ENCODE measurements at places on chromosomes 4 and X.
A peak's percentile ranks its signal among the peaks of the same experiment; 100 is the strongest.

DNA sequence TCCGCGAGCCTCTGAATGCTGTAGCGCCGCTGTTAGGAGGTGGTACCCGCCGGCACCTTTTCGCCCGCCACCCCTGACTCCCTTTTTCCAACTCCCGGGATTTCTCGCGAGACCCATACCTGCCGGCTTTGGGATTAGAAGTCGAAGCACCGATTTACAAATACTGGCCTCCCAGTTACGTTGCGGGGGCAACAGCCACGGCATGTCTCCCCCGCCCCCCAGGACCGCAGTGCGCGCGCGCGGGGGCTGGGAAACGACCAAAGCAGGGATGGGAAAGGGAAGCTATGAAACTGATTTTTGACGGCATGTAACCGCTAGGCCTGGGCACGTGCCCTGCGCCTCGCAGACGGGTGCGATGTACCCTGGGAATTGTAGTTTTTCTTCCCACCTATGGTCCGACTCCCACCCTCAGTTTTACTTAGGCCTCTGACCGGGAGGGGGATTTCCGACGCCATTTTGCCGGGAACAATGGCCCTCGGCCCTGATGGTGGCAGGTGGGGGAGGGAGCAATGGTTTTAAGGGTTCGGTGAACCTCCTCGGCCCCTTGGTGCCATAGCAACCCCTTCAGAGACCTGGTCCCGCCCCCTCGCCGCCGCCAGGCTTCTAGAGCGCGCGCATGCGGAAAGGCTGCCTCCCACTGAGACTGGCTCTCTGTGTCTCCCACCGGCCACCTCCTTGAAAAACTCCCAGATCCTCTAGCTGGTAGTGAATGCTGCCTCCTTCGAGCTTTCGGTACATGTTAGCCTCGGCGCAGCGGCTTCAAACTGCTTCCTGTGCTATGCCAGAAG is 772 bp upstream of the WNK3 start:
- peak; percentile 30 for DNase-seq

- no peak for DNase-seq
Observed at GRCh38 chr4:34566091-34566490, 1678.2 kb downstream of the ARAP2 start.

DNA sequence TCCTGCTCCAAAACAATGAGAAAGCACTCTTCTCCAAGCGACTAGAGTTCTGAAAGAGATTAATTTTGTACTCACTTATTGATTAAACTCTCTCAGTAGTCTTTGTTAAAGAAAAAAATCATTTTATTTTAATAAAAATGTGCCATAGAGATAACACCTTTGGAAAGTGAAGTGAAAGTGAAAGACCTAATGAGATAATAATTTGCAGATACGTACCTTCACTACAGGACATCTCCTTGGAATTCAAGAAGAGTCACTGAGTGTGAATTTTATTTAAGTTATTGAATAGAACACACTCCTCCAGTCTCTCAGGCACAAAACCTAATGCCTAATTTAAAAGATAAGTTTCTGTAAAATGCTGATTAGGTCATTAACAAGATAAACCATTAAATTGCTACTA is 1070.6 kb upstream of the GRID2 start:
- no peak for DNase-seq

GRCh38 chr4:52096048-52096447 is 44.9 kb downstream of the SPATA18 start:
- no peak for DNase-seq

- no peak for DNase-seq
Observed at GRCh38 chrX:120147537-120147936, 10.9 kb upstream of the RHOXF2 start.

DNA sequence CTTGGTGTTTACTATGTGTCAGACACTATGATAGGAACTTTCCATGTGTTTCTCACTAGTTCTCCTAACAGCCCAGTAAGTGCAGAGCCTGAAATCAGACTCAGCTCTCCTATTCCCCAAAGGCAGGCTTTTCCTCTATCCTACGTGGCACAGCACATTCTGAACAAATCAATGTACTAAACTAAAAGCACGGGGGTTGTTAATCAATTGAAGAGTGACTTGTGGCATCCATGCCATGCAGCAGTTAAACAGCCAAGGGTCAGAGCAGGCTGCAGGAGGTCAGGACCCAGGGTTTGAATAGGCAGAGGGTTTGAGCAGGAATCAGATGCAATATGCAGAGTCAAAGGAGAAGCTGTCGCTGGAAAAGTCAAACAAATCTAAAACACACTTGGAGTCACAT is 289.7 kb upstream of the LDB2 start:
- no peak for DNase-seq

Data from CD4-positive, alpha-beta T cell (primary cell).